EL (cell line): ENCODE measurements at places on chromosomes 7 and 10.

- DNase-seq = no peak
Observed at GRCh38 chr7:68125168-68125567, 1128.5 kb downstream of the TYW1 start.

DNA sequence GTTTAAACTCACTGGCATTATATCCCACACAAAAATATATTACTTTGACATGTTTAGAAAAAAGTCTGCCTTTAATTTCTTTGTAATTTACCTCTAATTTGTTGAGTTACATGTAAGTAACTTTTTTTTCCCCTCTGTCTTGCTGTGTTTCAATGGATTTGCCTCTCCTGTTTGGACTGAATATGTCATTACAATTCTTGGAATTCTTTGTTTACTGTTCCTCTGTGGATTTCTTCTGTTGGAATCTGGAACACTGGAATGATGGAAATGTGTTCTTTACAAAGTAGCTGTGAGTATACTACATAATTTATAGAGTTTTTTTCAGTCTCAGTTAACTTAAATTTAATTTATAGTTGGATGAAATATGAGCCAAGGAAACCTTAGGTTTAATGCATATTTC, 30.4 kb downstream of the SEPTIN7 start:
- DNase-seq = peak; percentile 61

- no peak for DNase-seq
Observed at GRCh38 chr7:136194878-136195277, 217.7 kb upstream of the MTPN start.

DNA sequence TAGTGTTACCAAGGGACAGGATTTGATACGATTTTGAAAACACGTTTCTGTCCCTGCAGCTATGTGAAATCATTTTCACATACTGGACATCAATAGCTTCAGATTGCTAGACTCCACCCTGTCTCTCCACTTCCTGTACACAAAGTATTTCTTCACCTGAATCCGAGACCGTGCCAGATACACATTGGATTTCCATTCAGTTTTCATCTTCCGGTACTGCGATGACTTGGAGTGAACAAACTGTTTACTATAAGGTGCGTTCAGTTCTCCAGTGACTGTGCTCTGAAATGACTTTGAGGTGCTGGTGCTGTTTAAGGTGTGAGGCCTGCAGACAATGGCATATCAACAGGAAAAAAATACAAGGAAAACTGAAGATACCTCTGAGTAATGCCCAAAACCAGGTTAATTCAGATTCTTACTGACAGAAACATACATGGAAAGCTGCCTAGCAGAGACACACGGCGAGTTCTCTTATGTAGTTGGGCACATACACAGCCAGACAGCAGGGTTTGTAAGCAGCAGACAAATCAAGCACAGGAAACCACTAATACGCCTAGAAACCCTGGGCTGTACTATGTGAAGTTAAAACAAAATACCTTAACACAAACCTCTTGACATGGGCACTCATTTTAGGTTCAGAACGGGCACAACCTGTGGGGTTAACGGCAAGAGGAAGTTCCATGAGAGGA, 119.2 kb downstream of the GALNT11 start:
- DNase-seq = no peak

GRCh38 chr7:90797596-90797995, 201.5 kb downstream of the CDK14 start:
- no peak for DNase-seq

DNA sequence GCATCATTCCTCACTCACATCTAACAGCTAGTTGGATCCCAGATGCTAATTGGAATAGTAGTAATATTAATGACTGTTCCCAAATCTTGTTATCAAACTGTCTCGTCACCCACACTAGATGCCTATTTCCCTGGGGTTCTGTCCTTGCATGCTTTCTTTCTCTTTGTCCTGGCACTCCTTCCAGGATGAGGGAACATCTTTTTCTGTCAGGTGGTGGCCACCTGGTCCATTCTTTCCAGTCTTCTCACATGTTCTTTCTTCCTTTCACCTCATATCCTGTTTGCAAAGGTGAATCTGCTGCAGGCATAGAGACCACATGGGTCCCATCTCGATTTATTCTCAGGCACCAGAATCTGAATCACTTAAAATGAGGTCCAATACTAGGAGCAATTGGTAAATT, 126.0 kb downstream of the CHN2 start:
- DNase-seq = no peak

DNA sequence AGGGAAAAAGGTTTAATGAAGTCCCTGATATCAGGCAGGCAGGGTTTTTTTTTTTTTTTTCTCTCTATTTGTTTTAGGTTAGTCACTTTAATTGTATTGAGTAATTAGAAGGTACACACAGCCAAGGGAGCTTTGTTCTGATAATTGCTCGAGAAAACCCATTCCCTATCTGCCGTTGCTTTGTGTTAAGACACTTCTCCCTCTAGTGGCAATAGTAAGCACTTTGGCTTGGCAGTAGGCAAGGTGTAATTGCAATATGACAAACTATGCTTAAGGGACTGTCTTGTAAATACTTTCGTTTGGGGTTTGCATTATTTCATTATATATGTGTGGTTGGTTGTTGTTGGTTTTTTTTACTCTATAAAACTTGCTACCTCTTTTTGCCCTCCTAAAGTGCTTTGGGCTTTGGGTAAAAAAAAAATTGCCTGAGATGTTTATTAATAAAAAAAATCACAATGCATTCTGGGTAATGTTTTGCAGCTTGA, 113.4 kb downstream of the BTRC start:
- peak; percentile 66 for DNase-seq

GRCh38 chr10:102397222-102398171, 2.0 kb downstream of the NFKB2 start:
- no peak for DNase-seq

- DNase-seq = no peak
Observed at GRCh38 chr7:3655635-3656034, 354.6 kb downstream of the SDK1 start.

DNA sequence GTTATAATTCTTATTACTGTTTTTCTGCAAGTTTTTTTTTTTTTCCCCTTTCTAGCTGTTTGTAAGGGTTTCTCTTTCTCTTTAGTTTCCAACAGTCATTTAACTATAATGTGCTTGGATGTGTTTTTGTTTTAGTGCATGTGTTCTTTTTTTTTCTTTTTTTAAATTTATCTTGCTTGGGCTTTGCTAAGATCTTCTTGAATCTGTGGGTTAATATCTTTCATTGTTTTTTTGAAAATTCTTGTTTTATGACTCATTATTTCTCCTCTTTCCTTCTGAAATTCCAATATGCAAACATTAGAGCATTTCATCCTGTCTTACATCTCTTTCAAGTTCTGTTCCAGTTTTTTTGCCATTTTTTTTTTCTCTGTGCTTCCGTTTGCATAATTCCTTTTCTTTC, 5.7 kb upstream of the HK1 start:
- peak; percentile 9 for DNase-seq

GRCh38 chr10:114649217-114649903, 8.7 kb downstream of the ABLIM1 start:
- DNase-seq = no peak

DNA sequence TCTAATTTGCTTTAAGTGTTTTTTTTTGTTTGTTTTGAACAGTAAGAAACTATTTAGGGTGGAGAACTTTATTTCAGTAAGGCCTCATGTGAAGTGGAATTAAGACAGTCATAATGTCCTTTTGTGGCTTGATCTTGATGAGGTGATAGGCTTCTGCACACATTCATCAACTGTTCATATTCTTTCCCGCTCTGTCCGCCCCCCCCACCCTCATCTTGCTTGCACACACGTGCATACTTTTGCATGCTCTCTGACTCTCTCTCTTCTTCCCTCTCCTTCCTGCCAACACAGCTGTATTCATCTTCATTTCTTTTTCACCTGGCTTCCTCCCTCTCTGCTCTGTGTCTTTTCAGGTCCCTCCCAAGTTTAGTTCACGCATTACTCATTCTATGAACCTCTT, 429.6 kb downstream of the AUTS2 start:
- DNase-seq = no peak

DNA sequence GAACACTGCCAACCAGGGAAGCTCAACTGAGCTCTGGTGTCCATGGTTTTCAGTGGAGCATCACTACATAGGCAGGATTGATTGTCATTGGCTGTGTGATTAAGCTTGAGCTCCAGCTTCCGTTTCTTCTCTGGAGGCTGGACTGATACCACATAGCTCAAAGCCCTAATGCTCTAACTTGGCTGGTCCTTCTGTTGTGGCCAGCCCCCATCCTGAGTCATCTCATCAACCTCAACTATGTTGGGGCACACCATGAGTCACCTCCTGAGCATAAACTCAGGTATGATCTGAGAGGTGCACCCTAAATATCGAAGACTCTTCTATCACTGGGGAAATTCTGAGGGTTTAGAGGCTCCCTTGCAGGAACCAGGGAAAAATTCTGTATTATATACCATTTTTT, 114.5 kb upstream of the INHBA start:
- peak; percentile 77 for DNase-seq

DNA sequence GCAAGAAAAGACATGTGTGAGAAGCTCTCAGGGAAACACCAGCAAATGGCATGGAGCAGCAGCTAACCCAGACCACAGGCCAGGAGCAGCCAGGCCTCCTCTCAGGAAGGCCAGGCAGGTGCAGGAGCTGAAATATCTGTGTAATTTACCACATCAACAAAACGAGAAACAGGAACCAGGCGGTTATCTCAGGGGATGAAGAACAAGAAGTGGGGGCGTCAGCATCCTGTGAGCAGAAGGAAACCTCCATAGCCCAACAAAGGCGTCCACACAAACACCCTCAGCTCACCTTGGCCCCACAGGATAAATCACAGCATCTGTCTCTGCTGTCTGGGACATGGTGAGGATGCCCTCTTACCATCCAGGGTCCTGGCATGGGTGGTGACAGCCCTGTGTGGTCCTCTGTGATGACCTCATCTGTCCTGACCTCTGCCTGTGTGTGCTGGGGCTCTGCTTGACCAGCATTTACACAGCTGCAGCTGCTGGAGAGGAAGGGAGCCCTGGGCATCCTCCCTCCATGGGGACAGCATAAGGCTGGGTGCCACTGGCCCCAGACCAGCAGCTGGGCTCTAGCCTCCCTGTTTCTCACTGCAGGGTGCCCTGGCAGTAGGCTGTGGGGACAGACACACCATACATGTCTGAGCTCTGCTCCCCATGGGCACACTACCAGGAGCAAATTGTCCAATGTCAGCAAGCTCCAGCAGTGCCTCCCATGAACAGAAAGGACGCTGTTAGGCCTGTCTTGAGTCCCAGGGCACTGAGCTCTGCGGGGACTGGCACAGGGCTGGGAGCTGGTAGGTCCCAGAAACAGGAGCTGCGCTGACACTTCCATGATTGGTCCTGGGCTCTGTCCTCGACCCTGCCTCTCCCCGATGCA, 34.6 kb downstream of the ANXA8 start:
- no peak for DNase-seq

DNA sequence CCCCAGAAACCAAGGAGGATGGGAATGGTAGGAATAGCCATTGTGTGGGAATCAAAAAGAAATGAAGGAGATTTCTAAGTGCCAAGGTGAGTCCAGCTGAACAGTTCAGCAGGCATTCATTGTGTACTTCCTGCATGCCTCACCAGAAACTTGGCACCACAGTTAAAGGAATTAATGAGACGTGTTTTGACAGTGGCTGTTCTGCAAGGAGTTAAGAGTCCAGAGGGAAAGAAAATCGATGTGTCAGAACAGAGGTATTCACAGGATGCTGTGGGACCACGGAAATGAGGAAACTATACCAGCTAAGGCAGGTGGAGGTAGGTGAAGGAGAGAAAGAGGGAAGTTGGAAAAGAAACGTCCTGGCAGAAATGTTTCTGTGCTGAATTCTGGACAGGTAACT, 78.1 kb downstream of the PRKCQ start:
- no peak for DNase-seq

GRCh38 chr10:34801097-34801733, 13.9 kb downstream of the PARD3 start:
- no peak for DNase-seq

DNA sequence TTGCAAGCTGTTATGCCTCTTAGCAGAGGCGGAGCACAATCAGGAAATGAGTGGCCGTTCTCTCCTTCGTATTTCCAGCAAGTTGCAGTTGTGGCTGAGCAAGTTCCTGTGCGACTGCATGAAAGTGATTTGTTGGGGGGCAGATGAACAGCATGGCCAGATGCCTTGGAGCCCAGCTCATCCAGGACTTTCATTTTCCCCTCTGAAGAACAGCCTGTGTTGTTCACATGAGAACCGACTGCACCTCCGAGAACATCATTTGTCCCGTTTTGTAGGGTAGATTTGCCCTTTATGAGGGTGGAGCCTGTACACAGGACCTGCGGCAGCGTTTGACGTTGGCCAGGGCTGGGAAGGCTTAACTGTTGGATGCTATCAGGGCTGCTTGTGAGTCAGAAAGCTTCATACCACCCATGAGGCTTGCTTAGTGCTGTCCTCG, 4.4 kb downstream of the BAG3 start:
- peak; percentile 88 for DNase-seq

GRCh38 chr7:130655286-130655685, 13.3 kb downstream of the COPG2 start:
- DNase-seq = no peak

DNA sequence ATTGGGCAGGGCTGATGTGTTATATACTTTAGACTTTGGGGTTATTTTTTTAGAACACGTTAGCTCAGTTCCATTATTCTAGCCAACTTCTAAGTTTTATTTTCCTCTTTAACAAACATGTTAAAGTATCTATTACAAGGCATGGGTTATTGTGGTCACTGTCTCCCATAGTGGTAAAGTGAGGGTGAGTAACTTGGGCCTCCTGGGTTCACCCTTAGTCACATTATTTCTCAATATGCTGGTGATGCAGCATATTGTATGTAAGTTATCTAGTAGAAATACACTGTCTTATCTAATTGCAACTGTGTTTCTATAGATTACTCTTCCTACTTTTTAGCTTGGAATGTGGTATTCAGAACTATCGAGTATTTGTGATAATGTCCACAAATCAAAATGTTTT, 65.9 kb downstream of the BBS9 start:
- peak; percentile 81 for DNase-seq

DNA sequence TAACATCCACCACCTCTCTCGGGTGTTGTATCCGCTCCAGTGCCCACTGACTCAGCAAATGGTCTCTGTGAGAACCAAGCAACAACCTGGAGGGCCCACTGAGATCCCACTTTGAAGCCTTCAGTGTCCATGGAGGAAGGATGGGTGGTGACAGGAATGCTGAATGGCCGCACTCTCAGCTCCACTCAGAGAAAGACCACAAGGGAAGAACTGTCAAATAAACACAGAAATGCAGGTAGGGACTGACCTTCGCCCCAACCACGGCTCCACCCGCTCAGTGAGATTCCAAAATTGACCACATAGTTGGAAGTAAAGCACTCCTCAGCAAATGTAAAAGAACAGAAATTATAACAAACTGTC, 65.8 kb downstream of the VIPR2 start:
- no peak for DNase-seq

DNA sequence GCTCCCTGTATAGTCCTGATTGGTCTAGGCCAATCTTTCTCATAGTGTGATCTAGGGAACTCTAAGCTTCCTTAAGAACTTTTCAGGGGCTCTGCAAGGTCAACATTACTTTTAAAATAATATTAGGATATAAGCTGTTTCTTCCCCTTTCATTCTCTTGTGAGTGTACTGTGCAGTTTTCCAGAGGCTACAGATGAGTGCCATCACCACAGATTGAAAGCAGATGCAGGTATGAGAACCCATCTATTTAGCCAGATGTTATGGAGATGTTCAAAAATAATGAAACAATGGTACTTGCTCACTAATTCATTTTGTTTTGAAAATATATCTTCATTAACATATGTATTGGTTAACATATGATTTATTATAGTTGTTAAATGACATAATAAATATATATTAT, 169.2 kb upstream of the SEMA3A start:
- no peak for DNase-seq

GRCh38 chr10:98249134-98249533, 18.9 kb downstream of the LOXL4 start:
- DNase-seq = no peak

- DNase-seq = no peak
Observed at GRCh38 chr10:114749014-114749413, 72.6 kb upstream of the FHIP2A start.

GRCh38 chr7:137934941-137935883, 66.7 kb downstream of the CREB3L2 start:
- no peak for DNase-seq
